Activated naive CD8-positive, alpha-beta T cell treated with anti-CD3 and anti-CD28 coated beads, Interleukin-2, amount 50 U/mL, for 16 hours (primary cell): ENCODE measurements at places on chromosomes 12 and 14.

DNA sequence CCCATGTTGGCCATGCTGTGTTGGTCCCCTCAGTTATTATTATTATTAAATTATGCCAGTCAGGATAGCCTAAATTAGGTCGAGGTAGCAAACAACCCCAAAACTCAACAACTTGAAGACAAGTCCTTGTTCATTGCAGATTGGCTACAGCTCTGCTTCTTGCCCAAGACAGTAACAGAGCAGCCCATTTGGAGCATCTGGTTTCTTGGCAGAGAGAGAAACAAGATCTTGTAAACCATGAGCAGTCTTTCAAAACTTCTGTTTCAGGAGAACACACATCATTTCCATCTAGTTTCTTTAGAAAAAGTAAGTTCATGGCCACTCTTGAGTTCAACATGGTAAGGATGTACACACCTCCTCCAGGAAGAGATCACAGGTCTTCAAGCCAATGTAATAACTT lies 52.3 kb downstream of the E2F7 start:
- no peak for DNase-seq

GRCh38 chr12:47900131-47901062 lies 4.4 kb downstream of the VDR start:
- DNase-seq: no peak

- DNase-seq: no peak
Measured at GRCh38 chr12:130608132-130608531, 108.0 kb downstream of the RIMBP2 start.

GRCh38 chr12:22447223-22447622 lies 97.1 kb downstream of the C2CD5 start:
- no peak for DNase-seq

- DNase-seq: no peak
Measured at GRCh38 chr12:80188576-80188975, 89.2 kb downstream of the OTOGL start.

DNA sequence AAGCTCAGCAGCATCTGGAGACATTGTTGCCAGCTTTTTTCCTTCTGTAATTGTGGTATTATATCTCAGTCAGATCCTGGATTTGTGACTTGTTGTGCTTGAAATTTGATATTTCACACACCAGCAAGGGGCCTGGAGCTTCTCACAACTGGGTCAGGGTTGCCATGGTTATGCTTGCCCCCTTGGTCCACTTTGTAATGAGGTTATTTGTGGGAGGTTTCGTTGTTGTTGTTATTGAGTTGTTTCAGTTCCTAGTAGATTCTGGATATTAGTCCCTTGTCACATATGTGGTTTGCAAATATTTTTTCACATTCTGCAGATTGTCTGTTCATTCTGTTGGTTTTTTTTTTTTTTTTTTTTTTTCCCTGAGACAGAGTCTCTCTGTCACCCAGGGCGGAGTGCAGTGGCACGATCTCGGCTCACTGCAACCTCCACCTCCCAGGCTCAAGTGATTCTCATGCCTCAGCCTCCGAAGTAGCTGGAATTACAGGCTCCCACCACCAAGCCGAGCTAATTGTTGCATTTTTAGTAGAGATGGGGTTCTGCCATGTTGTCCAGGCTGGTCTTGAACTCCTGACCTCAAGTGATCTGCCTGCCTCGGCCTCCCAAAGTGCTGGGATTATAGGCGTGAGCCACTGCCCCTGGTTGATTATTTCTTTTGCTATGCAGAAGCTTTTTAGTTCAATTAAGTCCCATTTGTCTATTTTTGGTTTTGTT lies 80.6 kb upstream of the ETV6 start:
- DNase-seq: no peak

DNA sequence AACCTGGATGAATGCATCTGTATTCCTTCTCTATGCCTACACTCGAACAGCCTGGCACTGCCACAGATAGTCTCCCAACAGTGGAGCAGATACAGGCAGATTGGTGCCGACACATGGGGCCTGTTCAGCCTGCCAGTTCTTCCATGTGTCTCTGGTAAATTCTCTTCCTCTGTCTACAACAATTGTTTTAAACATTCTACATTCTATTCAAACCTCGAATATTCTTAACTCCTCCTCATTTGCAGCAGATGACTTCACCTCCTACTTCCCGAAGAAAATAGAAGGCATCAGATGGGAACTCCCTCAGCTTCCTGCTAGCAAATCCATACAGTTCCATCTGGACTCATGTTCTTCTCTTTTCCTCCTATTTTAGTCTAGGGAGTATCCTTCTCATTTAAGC lies 43.1 kb upstream of the OTOGL start:
- no peak for DNase-seq

- DNase-seq: no peak
Measured at GRCh38 chr12:54221402-54221984, 32.7 kb upstream of the SMUG1 start.

DNA sequence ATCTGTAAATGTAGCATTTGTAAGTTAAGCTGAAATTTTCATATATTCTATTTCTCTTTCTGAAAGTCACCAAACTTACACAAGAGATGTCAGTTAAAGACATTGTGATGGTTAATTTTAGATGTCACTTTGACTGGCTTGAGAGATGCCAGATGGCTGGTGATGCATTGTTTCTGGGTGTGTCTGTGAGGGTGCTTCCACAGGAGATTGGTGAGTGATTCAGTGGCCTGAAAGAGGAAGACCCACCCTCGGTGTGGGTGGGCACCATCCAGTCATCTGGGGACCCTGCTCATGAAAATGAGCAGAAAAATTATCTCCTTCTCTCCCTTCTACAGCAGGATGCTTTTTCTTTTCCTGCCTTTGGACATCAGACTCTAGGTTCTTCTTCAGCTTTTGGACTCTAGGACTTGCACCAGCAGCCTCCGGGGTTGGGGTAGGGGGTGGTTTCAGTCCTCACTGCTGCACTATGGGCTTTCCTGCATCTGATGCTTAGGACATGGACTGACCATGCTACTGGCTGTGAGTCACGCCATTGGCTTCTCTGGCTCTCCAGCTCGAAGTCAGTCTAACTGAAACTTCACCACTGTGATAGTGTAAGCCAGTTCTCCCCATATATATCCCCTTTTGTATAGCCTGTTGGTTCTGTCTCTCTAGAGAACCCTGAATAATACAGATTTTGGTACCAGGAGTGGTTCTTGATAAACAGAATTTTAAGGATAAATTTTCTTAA lies 20.9 kb downstream of the PDE6H start:
- no peak for DNase-seq

DNA sequence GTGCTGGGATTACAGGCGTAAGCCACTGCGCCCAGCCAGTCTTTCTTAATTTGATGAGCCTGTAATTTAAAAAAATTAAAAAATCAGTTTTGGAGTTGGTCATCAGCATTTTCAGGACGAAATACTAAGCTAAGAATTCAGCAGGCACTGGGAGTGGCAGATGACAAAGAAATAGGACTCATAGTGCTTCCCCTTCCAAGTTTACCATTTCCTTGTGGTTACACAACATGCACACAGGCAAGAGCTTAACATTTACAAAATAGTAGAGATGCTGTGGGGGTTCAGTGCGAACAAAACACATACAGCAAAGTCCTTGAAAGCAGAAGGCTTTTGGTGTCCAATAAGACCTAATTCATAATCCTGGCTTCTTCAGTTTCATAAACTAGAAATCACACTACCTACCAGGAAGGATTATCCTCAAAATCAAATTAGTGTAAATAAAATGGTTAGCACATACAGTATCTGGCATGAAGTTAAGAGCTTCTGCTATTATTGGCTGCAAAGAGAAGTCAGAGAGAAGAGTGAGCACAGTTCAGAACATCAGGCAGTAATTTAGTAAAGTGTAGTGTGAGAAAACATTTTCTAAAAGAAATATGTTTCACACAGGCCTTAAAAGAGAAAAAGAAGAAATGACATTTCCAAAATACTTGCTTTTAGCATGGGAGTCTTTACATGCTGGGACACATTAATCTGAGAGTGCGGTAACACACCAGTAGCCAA lies 22.2 kb upstream of the KIF21A start:
- no peak for DNase-seq

DNA sequence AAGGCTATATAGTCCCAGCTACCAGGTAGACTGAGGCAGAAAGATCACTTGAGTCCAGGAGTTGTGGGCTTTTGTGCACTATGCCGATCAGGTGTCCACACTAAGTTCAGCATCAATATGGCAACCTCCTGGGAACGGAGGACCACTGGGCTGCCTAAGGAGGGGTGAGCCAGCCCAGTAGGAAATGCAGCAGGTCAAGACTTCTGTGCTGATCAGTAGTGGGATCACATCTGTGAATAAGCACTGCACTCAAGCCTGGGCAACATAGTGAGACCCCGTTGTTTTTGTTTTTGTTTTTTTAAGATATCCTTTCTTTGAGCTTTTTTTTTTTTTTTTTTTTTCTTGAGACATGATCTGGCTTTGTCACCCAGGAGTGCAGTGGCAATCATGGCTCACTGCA lies 135.8 kb upstream of the AEBP2 start:
- no peak for DNase-seq

DNA sequence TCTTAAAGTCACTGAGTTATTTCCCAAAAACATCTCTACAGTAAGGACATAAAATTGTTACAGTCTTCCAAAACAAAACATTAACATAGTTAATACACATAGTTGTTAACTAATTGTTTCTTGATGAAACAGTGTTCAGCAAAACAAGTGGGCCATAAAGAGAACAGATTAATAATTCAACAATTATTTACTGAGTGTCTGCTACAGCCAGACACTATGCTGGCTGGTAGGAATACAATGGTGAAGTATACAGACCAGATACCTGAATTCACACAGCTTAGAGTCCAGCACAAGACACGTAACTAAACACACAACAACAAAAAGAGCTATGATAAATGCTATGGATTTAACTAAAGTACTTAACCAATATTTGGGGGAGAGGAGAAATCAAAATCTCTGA lies 47.0 kb downstream of the PPP1R12A start:
- no peak for DNase-seq

DNA sequence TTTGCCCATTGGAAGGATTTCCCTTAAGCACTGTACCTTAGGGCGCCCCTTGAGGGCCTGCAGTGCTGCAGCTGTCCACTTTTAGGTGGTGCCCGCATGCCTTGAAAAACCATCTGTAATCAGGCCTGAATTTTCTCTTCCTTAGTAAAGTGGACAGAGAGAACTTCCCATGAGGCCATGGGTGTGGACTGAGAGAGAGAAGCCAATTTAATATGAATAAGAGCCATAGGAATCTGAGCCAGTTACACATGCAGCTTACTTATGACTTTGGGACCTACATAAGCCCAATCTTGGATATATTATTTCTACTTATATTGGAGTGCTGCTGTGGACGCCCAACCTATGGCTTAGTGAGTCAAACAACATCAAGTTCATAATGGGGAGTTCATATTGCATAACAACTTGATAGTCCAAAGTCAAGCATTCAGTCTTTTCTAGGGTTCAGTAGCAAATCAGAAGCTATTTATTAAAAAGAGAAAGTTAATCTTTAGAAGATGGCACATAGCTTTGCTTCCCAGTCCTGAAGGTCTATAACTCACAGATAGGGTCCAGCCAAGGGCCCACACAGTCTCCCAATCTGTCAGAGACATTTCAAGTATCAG lies 11.1 kb upstream of the ETV6 start:
- no peak for DNase-seq

DNA sequence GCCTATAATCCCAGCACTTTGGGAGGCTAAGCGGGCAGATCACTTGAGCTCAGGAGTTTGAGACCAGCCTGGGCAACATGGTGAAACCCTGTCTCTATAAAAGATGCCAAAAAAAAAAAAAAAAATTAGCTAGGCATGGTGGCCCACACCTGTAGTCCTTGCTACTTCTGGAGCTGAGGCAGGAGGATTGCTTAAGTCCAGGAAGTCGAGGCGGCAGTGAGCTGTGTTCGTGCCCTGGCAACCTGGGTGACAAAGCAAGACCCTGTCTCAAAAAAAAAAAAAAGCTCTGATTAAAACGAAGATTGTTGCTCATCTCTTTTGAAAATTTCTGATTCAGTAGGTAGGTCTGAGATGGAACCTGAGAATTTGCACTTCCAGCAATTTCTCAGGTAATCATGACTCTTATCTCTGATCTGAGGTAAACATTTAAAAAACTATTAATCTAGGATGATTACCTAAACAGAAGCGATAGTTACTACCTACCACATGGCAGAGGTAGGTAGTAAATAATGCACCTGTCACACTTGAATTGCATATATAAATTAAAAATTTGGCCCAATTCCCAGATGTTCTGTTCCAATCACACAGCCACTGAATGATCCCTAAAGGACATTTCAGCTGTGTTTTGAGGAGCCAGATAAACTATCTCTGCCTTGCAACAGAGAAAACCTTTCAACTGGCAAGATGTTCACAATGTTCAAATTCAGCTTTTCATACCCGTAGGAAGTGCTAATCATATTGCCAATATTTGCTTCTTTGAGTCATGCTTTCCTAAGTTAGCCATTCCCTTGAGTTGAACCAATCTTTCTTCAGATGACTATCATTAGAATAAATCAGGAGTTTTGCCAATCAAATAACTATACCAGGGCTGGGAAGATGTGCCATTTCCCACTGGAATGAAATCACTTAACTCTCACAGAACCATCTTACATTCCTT lies 4.2 kb upstream of the TEP1 start:
- no peak for DNase-seq

DNA sequence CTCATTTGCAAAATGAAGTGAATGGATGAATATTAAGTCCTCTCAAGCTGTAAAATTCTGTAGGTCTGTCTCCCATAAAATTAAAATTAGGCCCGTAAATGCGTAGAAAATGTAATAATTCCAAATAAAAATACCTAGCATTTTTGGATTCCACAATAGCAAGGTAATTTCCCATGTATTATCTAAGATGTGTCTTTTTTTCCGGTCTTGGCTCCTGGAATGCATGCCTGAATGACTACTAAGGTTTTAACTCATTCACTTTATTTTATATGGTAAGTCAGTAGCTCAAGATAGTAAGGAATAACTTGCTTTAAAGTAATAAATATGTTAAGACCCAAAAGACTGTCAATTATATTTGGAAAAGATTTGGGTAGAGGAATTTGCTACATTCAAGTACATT lies 11.1 kb downstream of the TXNRD1 start:
- no peak for DNase-seq

DNA sequence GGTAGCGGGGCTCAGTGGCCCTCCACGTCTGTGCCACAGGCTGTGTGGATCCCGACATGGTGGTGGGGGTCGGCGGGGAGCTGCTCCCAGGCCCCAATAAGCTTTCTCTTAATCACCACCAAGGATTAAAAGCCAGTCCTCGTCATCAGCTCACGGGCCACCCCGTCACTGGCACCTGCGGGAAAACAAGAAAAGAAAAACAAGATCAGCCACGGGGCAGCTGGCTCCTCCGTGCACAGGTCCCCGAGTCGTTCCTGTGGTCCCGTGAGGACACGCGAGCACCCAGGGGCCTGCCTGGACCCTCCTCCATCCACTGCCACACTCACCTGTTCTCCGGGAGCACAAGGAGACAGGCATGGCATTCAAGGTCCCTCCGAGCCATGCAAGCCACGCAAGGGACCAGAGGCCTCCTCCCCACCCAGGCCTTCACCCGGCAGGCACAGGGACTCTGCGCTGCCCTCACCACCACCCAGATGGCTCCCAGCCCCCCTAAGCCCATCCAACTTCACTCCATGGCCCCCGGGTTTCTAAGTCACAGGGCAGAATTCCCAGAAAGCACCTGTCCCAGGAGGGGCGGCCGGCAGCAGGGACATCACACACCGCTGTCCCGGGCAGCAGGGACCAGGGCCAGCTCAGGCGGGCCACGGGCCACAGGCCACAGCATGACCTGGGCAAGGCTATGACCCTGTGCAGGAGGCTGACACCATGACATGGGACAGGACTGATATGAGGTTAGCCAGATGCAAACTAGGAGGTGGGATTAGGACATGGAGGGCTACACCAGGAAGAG lies 72.0 kb downstream of the NCOR2 start:
- DNase-seq: no peak
